Activated naive CD8-positive, alpha-beta T cell treated with anti-CD3 and anti-CD28 coated beads, Interleukin-2, amount 50 U/mL, for 24 hours (primary cell): ENCODE measurements at places on chromosomes 5 and 9.

DNA sequence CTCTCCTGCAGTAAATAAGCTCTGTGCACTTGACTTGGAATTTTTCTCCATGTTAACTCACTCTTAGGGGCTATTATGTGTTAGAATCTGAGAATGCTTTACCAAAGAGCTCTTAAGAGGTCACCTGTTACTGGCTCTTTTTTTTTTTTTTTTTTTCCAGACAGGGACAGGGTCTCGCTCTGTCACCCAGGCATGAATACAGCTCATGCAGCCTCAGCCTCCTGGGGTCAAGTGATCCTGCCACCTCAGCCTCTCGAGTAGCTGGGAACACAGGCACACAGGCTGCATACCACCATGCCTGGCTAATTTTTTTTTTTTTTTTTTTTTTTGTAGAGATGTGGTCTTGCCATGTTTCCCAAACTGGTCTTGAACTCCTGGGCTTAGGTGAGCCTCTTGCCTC lies 22.1 kb downstream of the HMGXB3 start:
- DNase-seq: no peak
- no peak overlapping the region for H3K4me3 ChIP-seq
- H3K4me1 ChIP-seq: peaks cover 14% of the 10 kb centered on the region
- no peaks in the 10 kb centered on the region for H3K27me3 ChIP-seq
- no peak overlapping the region for H3K27ac ChIP-seq

GRCh38 chr9:126515873-126516505 lies 97.7 kb upstream of the LMX1B start:
- H3K27ac ChIP-seq: no peak overlapping the region
- no peaks in the 10 kb centered on the region for H3K36me3 ChIP-seq
- DNase-seq: no peak
- H3K4me1 ChIP-seq: peaks cover 36% of the 10 kb centered on the region
- H3K27me3 ChIP-seq: peaks cover 70% of the 10 kb centered on the region

GRCh38 chr9:80797831-80798688 lies 891.3 kb downstream of the TLE1 start:
- H3K36me3 ChIP-seq: no peaks in the 10 kb centered on the region
- H3K27ac ChIP-seq: no peak overlapping the region
- H3K4me3 ChIP-seq: no peak overlapping the region
- no peak for DNase-seq
- no peaks in the 10 kb centered on the region for H3K4me1 ChIP-seq

DNA sequence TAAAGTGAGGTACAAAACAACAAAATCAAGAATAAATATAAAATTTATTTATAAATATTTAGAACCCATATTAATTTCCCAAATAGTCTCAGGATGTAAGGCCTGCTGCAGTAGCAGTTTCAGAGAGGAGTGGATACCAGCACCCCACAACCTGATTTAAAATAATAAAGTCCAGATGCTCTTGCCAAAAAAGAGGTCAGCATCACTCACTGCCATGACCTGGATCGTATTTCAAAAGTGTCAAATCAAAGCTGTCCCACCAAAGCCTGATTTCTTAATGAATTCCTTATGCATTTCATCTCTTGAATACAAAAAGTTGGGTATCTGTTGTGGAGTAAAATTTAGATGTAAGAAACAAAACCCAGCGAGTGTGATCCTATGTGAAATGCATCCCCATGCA lies 58.0 kb upstream of the ROR2 start:
- no peak for DNase-seq
- H3K27me3 ChIP-seq: peaks cover 5% of the 10 kb centered on the region
- H3K27ac ChIP-seq: no peak overlapping the region

GRCh38 chr5:84436866-84437265 lies 52.2 kb upstream of the EDIL3 start:
- no peaks in the 10 kb centered on the region for H3K27me3 ChIP-seq
- no peaks in the 10 kb centered on the region for H3K36me3 ChIP-seq
- no peak overlapping the region for H3K4me3 ChIP-seq
- no peaks in the 10 kb centered on the region for H3K4me1 ChIP-seq
- no peak overlapping the region for H3K27ac ChIP-seq

GRCh38 chr9:104780796-104781395 lies 17.0 kb downstream of the NIPSNAP3B start:
- no peak for DNase-seq
- H3K27ac ChIP-seq: no peak overlapping the region
- peaks cover 2% of the 10 kb centered on the region for H3K4me1 ChIP-seq
- H3K4me3 ChIP-seq: no peak overlapping the region
- no peaks in the 10 kb centered on the region for H3K27me3 ChIP-seq
- H3K36me3 ChIP-seq: peaks cover 3% of the 10 kb centered on the region

GRCh38 chr9:131296460-131296859 lies 6.9 kb downstream of the PLPP7 start:
- H3K27me3 ChIP-seq: no peaks in the 10 kb centered on the region
- H3K36me3 ChIP-seq: no peaks in the 10 kb centered on the region
- H3K4me3 ChIP-seq: no peak overlapping the region
- no peak for DNase-seq
- no peaks in the 10 kb centered on the region for H3K4me1 ChIP-seq
- no peak overlapping the region for H3K27ac ChIP-seq

- no peaks in the 10 kb centered on the region for H3K27me3 ChIP-seq
- peak overlapping the region; percentile 83 for H3K27ac ChIP-seq
- H3K4me1 ChIP-seq: peaks cover 27% of the 10 kb centered on the region
- DNase-seq: peak; percentile 64
- peak overlapping the region; percentile 13 for H3K4me3 ChIP-seq
Observed at GRCh38 chr9:91131433-91131839, 230.3 kb downstream of the AUH start.

DNA sequence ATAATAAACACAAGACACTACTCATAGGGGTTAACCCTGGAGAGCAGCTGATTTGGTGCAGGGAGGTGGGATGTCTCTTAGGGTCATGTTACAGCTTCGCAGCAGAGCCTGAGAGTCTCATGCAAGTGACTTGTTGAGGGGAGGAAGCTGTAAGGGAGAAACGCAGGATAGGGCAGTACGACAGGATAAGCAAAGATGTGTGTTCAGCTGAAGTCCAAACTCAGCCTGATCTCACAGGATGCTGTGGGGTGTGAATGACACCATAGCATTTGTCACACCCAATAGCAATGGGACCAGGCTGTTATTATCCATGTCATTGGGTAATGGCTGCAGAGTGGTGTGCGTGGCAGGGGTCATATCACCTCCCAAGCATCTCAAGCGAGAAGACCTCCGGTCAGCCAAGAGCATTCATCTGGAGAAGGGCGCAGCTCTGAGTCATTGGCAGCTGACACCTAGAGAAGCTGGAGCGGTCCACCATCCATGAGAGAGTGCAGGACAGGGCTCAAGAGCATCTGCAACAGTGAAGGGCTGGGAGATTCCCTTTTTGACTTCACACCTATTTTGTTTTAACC lies 49.2 kb upstream of the RPL26L1 start:
- H3K36me3 ChIP-seq: peaks cover 6% of the 10 kb centered on the region
- H3K4me1 ChIP-seq: peaks cover 12% of the 10 kb centered on the region
- no peak overlapping the region for H3K27ac ChIP-seq
- no peak for DNase-seq
- H3K4me3 ChIP-seq: no peak overlapping the region

DNA sequence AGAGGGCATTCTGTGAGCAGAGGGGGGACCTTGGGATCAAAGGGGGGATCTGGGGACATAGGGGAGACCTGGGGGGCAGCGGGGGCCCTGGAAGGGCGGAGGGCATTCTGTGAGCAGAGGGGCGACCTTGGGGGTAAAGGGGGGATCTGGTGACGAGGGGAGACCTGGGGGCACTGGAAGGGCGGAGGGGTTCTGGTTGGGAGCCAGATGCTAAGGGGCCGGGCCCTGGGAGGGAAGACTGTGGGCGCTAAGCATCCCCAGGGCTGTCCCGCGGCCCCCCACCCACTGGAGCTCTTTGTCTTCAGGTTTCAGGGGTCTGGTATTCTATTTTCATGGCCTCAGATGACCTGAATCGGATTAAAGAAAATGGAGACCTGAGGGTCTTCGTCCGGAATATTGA lies 748 bp downstream of the LCN9 start:
- H3K27me3 ChIP-seq: no peaks in the 10 kb centered on the region
- H3K27ac ChIP-seq: no peak overlapping the region
- no peak overlapping the region for H3K4me3 ChIP-seq
- no peaks in the 10 kb centered on the region for H3K4me1 ChIP-seq

GRCh38 chr5:150122158-150122510 lies 33.5 kb downstream of the PDGFRB start:
- H3K4me3 ChIP-seq: no peak overlapping the region
- H3K36me3 ChIP-seq: no peaks in the 10 kb centered on the region
- no peak overlapping the region for H3K27ac ChIP-seq
- H3K4me1 ChIP-seq: no peaks in the 10 kb centered on the region
- DNase-seq: peak; percentile 15

- no peak overlapping the region for H3K27ac ChIP-seq
- no peak for DNase-seq
- peaks cover 4% of the 10 kb centered on the region for H3K27me3 ChIP-seq
- no peaks in the 10 kb centered on the region for H3K4me1 ChIP-seq
- no peak overlapping the region for H3K4me3 ChIP-seq
Observed at GRCh38 chr9:91578911-91579310, 155.3 kb upstream of the NFIL3 start.

DNA sequence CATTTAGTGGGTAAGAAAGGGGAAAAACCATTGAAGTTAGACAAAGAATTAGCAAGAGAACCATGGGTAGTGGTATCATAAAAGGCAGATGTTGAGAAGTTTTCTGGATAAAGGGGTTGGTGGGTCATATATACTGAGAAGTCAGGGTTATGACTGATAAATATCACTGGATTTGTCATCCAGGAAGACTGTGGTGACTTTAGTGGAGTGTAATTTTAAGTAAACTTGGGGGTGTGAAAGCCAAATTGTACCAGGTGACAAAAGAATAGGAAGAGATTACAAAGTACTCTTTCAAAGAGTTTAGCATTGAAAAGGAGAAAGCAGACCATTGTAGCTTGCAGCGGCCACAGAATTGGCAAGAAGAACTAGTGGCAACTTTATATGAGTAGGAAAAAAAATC lies 315.2 kb upstream of the DMAC1 start:
- no peak for DNase-seq
- peaks cover 18% of the 10 kb centered on the region for H3K4me1 ChIP-seq
- H3K36me3 ChIP-seq: no peaks in the 10 kb centered on the region
- no peak overlapping the region for H3K4me3 ChIP-seq
- peak overlapping the region; percentile 71 for H3K27ac ChIP-seq

DNA sequence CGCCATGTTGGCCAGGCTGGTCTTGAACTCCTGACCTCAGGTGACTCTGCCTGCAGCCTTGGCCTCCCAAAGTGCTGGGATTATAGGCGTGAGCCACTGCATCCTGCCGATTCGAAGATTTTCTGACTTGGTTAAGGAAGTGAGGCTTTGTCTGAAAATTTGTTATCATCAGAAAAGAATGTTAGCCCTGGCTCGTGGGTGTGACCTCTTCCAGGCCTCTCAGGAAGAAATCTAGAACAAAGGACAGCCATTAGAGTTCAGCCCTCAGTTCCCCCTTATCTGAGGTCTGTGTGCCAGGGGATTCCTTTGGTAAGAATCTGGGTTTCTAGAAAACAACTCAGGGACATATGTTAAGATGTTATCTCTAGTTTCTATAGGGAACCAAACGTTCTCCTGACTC lies 6.2 kb downstream of the OR2S2 start:
- no peak overlapping the region for H3K27ac ChIP-seq
- no peaks in the 10 kb centered on the region for H3K4me1 ChIP-seq
- no peaks in the 10 kb centered on the region for H3K36me3 ChIP-seq
- H3K27me3 ChIP-seq: peaks cover 10% of the 10 kb centered on the region
- H3K4me3 ChIP-seq: no peak overlapping the region
- DNase-seq: no peak

- H3K36me3 ChIP-seq: peaks cover 78% of the 10 kb centered on the region
- peak overlapping the region; percentile 17 for H3K27ac ChIP-seq
- H3K4me1 ChIP-seq: peaks cover 96% of the 10 kb centered on the region
- DNase-seq: no peak
- no peak overlapping the region for H3K4me3 ChIP-seq
Observed at GRCh38 chr5:16459451-16459850, 6.1 kb downstream of the ZNF622 start.

DNA sequence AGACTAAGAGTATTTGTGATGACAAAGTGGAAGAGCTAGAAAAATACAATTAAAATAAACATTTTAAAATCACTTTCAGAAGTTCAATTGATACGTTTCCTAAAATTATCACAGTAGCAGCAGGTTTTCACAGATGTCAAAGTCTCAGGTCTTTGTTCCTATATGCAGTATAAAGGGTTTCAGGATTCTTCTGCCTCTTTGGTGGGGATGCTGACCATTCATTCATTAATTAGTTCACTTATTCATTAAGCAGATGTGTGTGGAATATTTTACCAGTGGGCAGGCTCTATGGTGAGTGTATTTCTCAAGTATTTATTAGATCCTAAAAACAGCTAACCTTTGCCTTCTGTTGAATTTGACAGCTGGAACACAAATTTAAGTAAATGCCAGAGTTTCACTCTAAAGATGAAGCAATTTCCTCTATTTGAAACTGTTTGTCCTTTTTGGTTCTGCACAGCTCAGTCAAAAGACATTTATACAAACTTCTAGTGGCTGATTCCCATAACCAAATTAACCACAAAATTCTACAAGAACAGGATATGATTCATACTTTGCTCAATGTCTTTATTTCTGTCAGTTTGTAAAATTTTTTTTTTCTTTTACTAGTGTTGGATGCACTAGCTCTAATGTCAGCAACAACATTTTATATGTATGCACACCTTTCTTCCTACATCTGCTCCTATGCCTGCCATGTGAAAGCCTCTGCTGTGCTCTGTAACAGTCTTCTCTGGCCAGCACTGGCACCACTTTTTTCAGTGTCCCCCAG lies 75.9 kb upstream of the PRR16 start:
- DNase-seq: no peak
- peaks cover 15% of the 10 kb centered on the region for H3K4me1 ChIP-seq
- H3K36me3 ChIP-seq: no peaks in the 10 kb centered on the region
- no peak overlapping the region for H3K4me3 ChIP-seq
- peak overlapping the region; percentile 4 for H3K27ac ChIP-seq
- H3K27me3 ChIP-seq: no peaks in the 10 kb centered on the region

DNA sequence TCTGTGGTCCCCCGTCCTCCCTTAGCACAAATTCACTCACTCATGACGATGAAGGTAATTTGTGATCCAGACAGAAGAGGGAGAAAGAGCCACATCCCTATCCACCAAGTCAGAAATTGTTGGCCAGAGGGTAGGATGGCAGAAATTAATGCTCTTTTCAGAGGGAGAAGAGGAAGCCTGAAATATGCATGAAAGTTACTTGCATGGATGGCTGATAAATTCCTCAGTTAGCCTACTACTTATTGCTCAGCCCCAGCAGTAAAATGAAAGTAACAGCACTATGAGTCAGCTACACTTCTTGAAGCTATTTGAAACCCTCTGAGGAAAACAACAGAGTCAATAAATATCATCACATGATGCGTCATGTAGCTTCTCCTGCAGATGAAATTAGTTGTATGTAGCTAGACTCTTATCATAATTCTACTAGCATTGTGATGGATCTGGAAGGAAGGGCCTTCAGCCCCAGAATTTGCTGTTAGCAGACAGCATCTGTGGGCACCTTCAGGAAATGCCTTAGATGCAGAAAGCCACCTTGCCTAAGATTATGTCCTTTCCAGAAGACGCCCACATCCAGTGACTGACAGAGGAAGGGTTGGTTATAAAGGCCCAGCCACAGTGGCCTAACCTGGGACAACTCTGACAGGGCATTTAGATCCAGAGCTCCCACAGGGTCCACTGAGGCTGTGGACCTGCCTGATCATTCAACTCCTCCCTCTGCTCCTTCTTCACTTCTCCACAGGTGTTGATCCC lies 81.2 kb upstream of the CCDC112 start:
- peaks cover 6% of the 10 kb centered on the region for H3K27me3 ChIP-seq
- H3K36me3 ChIP-seq: no peaks in the 10 kb centered on the region
- no peak overlapping the region for H3K4me3 ChIP-seq
- H3K27ac ChIP-seq: no peak overlapping the region
- peaks cover 2% of the 10 kb centered on the region for H3K4me1 ChIP-seq

- H3K27me3 ChIP-seq: no peaks in the 10 kb centered on the region
- no peaks in the 10 kb centered on the region for H3K36me3 ChIP-seq
- no peak overlapping the region for H3K4me3 ChIP-seq
- no peak for DNase-seq
- no peaks in the 10 kb centered on the region for H3K4me1 ChIP-seq
- no peak overlapping the region for H3K27ac ChIP-seq
Observed at GRCh38 chr5:92424785-92425426, 1041.8 kb upstream of the ARRDC3 start.
